ENCODE measurements at places on chromosomes 6 and 20. TPM values are rescaled to one million over a fixed set of nuclear protein-coding genes. Genes with fewer than 3 reads are reported as not detected.

Gene SLC26A8
- not detected for total RNA-seq

Gene EPM2A
- total RNA-seq: 9.3 TPM

Gene CRYBG1
- total RNA-seq: 3.1 TPM

Gene HLA-DRB5
- not detected for total RNA-seq

Gene SLC22A7
- total RNA-seq: not detected

Gene FAM209A
- not detected for total RNA-seq

Gene TCP11
- 0.66 TPM for total RNA-seq

Gene GJA10
- not detected for total RNA-seq

Gene DAAM2
- 2.3 TPM for total RNA-seq

Gene COX4I2
- total RNA-seq: not detected

Gene RHAG
- total RNA-seq: not detected

Gene FAM217A
- total RNA-seq: not detected

Gene SNAP91
- not detected for total RNA-seq

Gene GSTA2
- not detected for total RNA-seq

Gene METTL24
- total RNA-seq: not detected

Gene GMPR
- 37.9 TPM for total RNA-seq

Gene SLC22A2
- not detected for total RNA-seq

Gene SIGLEC1
- under 0.01 TPM for total RNA-seq

Gene DYNLT2
- total RNA-seq: 1.1 TPM

Gene ANKRD66
- total RNA-seq: not detected

Gene PCMT1
- 145 TPM for total RNA-seq

Gene RNASET2
- 28.9 TPM for total RNA-seq

Gene MOG
- total RNA-seq: not detected

Gene TTK
- total RNA-seq: 54.8 TPM

Gene GLP1R
- not detected for total RNA-seq

Gene ID4
- 1.5 TPM for total RNA-seq

Measured in placental pericyte (primary cell).